ENCODE measurements at places on chromosomes 3 and 15.

DNA sequence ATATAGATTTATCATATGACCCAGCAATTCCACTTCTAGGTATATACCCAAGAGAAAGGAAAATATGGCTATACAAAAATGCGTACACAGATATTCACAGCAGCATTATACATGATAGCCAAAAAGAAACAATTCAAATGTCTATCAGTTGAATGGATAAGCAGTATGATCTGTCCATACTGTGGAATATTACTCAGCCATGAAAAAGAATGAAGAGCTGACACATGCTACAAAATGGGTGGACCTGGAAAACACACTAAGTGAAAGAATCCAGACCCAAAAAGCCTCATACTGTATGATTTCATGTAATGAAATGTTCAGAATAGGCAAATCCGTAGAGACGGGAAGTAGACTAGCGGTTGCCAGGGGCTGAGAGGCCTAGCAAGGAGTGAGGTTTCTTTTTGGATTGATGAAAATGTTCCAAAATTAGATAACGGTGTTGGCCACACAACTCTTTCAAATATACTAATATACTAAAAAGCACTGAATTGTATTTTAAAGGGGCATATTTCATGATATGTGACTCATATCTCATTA lies 33.4 kb downstream of the FGD5 start:
- DNase-seq: no peak

DNA sequence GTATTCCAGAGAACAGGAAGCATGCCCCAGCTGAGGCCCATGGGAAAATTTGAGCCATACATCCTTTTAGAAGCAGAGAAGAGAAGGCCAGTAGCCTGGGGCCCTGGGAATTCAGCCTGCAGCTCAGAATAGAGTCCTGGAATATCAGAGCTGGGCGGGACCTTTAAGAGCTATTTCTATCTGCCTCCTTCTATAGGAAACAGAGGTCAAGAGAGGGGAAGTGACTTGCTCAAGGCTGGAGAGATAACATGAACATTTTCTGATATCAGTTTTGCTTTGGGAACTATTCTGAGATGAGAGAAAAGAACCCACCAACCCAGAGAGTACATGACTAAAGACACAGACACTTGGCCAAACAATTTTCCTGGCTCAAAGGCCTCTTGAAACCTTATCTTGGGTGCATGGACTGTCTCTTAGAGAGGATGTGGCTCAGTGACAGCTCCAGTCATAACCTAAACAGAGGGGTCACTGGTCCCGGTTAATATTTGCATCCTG lies 26.0 kb downstream of the MASP1 start:
- no peak for DNase-seq

DNA sequence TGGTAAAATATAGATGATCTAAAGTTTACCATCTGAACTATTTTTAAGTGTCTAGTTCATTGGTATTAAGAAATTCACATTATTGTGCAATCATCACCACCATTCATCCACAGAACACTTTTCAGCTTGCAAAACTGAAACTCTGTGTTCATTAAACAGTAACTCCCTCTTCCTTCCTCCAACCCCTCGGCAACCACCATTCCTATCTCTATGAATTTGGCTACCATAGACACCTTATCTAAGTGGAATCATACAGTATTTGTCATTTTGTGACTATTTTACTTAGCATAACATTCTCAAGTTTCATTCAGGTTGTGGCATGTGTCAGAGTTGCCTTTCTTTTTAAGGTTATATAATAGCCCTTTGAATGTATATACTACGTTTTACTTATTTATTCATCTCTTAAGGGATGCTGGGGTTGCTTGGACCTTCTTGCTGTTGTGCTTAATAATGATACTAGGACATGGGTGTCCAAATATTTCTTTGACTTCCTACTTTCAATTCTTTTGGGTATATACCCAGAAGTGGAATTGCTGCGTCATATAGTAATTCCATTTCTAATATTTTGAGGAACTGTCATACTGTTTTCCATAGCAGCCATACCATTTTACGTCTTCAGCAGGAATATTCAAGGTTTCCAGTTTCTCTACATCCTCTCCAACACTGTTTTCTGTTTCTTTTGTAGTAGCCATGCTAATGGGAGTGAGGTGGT lies 20.9 kb downstream of the KAT2B start:
- no peak for DNase-seq

- DNase-seq: no peak
These were observed 21.4 kb upstream of the DYNC1LI1 start for GRCh38 chr3:32592011-32592410.

DNA sequence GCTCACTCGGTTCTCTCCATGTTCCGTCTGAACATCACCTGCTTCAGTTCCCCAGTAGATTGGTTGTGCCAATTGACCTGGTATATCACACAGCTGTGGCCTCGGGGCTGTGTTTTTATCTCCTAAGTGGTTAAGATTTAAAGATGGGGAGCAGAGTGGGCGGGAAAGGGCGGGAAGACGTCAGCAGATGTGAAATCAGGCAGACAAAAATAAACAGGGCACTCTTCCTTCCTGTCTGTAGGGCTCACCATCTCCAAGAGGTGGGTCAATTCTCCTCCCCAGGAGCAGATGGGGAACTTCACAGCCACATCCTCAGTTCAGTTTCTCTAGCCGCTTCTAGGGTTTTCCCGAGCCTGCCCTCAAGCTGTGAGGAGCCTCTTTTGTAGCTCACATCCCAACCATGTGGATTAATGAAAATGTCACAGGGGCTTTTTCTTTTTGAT lies 26.8 kb upstream of the LIMD1 start:
- no peak for DNase-seq

GRCh38 chr3:194022052-194022451 lies 113.9 kb upstream of the HES1 start:
- no peak for DNase-seq

- DNase-seq: no peak
These were observed 397.4 kb upstream of the TMCO5A start for GRCh38 chr15:37536967-37537605.

DNA sequence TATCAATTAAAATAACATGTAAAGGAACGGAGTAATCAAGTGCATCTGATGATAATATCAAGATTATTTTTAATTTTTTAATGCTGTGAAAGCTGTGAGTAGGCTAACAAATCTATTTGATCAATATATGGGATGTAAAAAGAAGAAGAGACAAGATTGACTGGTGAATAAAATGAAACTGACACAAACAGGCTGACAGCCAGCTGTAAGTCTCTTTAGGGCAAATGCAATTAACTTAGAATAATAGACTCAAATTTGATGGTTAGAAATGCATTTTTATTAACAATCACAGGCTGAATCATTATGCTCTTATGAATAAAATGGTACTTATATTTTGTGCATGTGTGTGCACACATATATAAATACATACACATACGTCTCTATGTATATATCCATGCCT lies 68.0 kb downstream of the MDFIC2 start:
- DNase-seq: no peak

- no peak for DNase-seq
These were observed 600.8 kb upstream of the ZNF385D start for GRCh38 chr3:22351806-22352205.

- DNase-seq: no peak
These were observed 22.3 kb downstream of the HACL1 start for GRCh38 chr3:15579051-15579450.

DNA sequence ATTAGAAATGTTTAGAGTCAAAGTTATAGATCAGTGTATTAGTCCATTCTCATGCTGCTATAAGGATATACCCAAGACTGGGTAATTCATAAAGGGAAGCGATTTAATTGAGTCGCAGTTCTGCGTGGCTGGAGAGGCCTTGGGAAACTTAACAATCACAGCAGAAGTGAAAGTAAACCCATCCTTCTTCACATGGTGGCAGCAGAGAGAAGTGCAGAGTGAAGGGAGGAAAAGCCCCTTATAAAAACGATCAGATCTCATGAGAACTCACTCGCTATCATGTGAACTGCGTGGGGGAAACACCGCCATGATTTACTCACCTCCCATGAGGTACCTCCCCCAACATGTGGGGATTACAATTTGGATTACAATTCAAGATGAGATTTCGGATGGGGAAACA lies 871.5 kb downstream of the DIPK2A start:
- peak; percentile 3 for DNase-seq

DNA sequence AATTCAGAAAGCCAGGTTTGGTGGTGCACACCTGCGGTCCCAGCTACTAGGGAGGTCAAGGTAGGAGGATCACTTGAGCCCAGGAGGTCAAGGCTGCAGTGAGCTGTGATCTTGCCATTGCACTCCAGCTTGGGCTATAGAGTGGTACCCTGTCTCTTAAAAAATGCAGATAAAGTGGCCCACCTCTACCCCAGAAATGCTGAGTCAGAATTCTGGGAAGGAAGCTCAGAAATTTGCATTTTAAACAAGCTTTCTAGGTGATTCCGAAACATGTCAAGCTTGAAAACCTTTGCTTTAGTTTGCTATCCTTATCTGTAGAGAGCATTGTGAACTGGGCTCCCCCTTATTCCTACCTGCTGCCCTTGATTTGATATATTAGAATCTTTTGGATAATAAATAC lies 7.7 kb downstream of the MED12L start:
- DNase-seq: no peak

DNA sequence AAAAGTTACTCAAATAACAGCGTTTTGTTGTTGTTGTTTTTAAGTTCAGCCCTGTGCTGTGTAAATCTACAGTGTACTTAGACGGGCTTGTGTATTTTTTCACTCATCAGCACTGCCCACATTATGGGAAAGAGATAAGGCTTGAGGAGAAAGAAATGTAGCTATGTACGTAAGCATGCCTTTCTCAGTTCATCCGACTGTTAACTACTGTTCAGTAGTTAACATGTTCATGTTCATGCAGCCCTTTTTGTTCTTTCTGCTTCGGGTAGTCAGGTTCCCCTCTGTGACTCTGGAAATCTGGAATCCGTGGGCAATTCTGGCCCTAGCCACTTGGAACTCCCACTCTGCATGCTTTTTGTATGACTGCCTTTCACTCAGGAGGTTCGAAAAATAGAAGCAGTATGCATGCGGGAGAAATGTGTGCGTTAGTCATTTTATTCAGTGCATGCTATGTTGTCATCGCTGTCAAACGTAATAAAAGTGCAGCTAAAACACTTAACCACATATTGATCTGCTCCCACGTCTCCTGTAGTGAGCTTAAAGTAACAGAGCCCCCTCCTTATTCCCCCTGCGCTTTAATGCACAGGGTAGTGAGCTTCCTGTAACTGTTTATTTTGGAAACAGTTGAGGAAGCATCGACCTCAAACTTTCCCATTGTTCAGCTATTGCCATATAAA lies 283.1 kb upstream of the NR2F2 start:
- DNase-seq: no peak

DNA sequence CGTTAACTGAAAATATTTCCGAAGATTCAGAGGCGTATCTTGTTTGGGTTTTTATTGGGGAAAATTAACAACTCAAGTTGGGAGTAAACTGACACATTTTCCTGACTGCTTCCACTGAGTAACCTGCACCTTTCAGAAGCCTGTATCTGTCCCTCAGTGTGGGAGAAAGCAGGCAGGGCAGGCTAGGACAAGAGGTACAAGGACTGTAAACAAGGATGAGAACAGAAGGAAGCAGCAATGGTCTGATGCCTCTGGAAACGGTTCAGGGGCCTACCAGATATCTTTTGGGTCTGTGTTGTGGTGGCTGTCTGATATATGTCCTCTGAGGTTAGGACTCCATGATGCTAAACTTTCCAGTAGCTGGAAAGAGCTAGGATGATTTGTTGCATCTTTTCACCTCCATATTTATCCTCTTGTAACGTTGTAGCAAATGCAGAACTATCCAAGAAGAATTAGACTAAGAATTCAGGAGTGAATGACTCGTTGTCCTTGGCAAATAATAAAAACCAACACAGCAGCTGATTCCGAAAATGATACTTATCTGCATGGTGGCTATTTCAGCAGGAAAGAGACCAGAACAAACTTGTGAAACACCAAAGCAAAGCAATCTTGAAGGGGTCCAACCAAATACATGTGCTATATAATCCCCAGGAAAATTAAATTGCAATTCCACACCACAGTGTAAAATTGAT lies 195.9 kb upstream of the ICE2 start:
- DNase-seq: no peak

- DNase-seq: no peak
These were observed 48.2 kb downstream of the FOXL2 start for GRCh38 chr3:138898708-138899107.

DNA sequence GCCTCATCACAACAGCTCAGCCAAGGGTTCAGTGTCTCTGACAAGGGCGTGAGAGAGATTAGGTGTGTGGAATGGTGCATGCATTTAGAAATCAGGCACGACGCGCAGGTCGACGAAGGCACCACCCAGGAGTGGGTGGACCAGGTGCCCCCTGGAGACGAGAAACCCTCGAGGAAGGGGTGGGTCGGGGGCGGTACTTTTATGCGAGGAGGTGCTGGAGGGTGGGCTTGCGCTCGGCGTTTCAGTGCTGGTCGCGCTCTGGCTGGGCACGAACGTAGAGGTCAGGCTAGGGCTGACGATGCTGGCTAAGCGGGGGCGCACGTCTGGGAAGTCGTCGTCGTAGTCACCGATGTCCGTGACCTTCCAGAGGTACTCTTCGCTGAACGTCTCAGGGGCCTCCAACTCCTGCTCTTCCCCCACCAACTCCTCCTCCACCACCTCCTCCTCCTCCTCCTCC lies 393 bp downstream of the ERICH6 start:
- no peak for DNase-seq

- no peak for DNase-seq
These were observed 293.3 kb downstream of the MEX3B start for GRCh38 chr15:81752546-81752942.

DNA sequence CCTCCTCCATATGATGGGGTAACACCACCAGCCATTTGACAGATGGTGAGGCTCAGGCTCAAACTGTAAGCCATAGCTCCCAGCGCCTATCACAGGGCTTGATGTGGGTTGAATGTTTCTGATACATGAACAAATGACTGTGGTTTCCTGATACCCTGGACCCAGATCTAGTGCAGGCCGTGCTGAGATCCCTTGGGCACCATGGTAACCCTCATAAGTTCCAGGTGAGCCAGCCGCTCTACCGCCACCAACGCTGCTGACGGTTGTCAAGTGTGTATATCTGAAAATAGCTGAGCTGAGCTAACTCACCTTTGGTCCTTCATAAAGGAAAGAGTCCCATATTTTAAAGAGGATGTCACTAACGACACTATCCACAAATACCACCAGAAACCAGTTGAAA lies 74.5 kb downstream of the TBC1D2B start:
- DNase-seq: no peak
